ENCODE measurements at places on chromosomes 7 and 10. TPM values are rescaled to one million over a fixed set of nuclear protein-coding genes. Genes with fewer than 3 reads are reported as not detected.

DNA sequence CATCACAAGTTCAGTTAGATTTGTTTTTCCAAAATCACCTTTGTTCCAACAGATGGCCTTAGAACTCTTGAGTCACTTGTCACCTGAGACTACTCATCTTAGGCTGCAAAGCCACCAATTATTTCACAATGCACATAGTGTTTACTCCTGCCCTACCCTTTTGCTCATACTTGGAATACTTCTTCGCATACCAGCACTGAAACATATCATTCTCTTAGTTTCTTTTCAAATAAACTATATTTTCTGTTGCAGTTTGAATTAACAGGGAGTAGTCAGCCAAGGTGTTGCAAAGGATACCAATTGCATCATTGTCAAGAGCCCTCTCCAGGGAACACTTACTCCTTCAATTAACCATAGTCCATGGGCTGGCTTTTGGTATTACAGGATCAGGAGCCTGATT, 71.0 kb downstream of the CASD1 start:
- H3K4me3 ChIP-seq: no peak overlapping the region
- DNase-seq: no peak
- H3K36me3 ChIP-seq: no peaks in the 10 kb centered on the region
- H3K27me3 ChIP-seq: no peaks in the 10 kb centered on the region
- H3K27ac ChIP-seq: no peak overlapping the region
- H3K4me1 ChIP-seq: no peaks in the 10 kb centered on the region

GRM3 gene
- polyA plus RNA-seq: not detected

DNA sequence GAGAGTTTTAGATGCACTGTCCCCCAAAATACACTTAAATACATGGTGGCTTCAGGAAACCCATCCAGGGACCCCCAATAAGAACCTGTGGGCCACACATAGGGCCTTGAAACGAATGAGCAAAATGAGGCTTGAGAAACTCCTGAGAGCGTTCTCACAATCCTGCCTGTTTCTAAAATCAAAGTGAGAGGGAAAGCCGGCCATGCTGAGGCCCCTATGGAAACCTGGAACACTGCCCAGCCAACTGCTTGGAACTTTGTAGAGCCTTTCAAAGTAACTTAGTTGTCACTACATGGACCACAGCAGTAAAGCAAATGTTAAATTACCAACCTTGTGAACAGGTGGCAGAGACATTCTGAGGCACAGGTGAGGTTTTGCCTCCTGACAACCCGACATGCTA, 13.4 kb downstream of the SGMS1 start:
- H3K27ac ChIP-seq: no peak overlapping the region
- H3K4me1 ChIP-seq: peaks cover 5% of the 10 kb centered on the region
- H3K4me3 ChIP-seq: no peak overlapping the region
- DNase-seq: no peak

- DNase-seq: no peak
- H3K36me3 ChIP-seq: no peaks in the 10 kb centered on the region
- no peak overlapping the region for H3K27ac ChIP-seq
- no peak overlapping the region for H3K4me3 ChIP-seq
- no peaks in the 10 kb centered on the region for H3K4me1 ChIP-seq
Measured at GRCh38 chr10:90866050-90866598, 5.7 kb upstream of the RPP30 start.

- H3K4me3 ChIP-seq: no peak overlapping the region
- no peak for DNase-seq
- H3K27me3 ChIP-seq: no peaks in the 10 kb centered on the region
- no peaks in the 10 kb centered on the region for H3K36me3 ChIP-seq
- no peaks in the 10 kb centered on the region for H3K4me1 ChIP-seq
Measured at GRCh38 chr10:71633920-71634319, 85.7 kb downstream of the C10orf105 start.

PPP1R3A gene
- not detected for polyA plus RNA-seq

GRCh38 chr10:89664203-89664602, 19.2 kb upstream of the PANK1 start:
- H3K27ac ChIP-seq: no peak overlapping the region
- no peaks in the 10 kb centered on the region for H3K36me3 ChIP-seq
- peaks cover 1% of the 10 kb centered on the region for H3K4me1 ChIP-seq
- DNase-seq: no peak
- H3K27me3 ChIP-seq: no peaks in the 10 kb centered on the region

GRCh38 chr7:19377611-19378344, 232.6 kb upstream of the FERD3L start:
- no peaks in the 10 kb centered on the region for H3K27me3 ChIP-seq
- no peak for DNase-seq
- no peaks in the 10 kb centered on the region for H3K36me3 ChIP-seq
- no peak overlapping the region for H3K27ac ChIP-seq

GRCh38 chr7:140604760-140605159, 35.9 kb downstream of the DENND2A start:
- no peak for DNase-seq
- no peaks in the 10 kb centered on the region for H3K4me1 ChIP-seq
- H3K36me3 ChIP-seq: no peaks in the 10 kb centered on the region
- no peaks in the 10 kb centered on the region for H3K27me3 ChIP-seq

EN2 gene
- not detected for polyA plus RNA-seq

DNA sequence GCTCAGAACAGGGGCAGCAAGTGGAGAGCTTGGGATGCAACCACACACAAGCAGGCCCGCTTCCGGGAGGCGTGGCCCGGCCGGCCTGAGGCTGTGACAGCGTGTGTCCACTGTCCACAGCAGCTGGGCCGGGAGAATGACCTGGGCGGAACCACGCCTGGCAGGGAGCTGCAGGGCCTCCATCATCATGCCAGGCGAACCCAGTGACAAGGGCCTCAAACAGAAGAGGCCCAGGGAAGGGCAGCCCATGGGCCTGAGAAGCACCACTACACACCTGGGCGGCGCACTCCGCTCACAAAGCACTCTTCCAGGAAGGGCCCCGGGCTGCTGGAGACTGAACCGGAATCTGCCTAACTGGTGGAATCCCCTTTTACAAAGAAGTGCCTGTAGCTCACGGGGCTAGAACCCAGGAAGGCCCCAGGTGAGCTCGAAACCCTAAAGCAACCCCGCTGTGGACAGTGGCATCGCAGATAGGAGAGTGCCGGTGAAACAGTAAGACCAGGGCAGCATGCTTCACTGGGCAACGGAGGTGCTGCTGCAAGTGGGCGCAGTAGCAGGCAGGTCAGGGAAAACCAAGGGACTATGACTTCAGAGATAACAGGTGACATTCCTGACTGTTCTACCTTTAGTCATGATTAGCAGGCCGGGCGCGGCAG, 66.0 kb downstream of the MAD1L1 start:
- DNase-seq: no peak
- H3K4me3 ChIP-seq: no peak overlapping the region
- no peaks in the 10 kb centered on the region for H3K36me3 ChIP-seq
- H3K27ac ChIP-seq: no peak overlapping the region
- no peaks in the 10 kb centered on the region for H3K4me1 ChIP-seq

DNA sequence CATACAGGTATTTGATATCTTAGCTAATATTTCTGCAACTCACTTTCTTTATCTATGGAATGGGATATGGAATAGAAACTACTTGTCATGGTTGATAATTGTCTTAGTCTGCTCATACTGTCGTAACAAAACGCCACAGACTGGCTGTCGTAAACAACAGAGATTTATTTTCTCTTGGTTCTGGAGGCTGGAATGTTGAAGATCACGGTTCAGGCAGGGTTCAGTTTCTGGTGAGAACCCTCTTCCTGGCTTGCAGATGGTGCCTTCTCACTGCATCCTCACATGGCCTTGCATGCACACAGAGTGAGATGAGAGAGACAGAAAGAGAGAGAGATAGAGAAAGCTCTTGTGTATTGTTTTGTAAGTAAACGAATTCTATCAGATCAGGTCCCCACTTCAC, 332.7 kb upstream of the MAGI2 start:
- H3K27me3 ChIP-seq: no peaks in the 10 kb centered on the region
- DNase-seq: no peak
- no peak overlapping the region for H3K4me3 ChIP-seq

DNA sequence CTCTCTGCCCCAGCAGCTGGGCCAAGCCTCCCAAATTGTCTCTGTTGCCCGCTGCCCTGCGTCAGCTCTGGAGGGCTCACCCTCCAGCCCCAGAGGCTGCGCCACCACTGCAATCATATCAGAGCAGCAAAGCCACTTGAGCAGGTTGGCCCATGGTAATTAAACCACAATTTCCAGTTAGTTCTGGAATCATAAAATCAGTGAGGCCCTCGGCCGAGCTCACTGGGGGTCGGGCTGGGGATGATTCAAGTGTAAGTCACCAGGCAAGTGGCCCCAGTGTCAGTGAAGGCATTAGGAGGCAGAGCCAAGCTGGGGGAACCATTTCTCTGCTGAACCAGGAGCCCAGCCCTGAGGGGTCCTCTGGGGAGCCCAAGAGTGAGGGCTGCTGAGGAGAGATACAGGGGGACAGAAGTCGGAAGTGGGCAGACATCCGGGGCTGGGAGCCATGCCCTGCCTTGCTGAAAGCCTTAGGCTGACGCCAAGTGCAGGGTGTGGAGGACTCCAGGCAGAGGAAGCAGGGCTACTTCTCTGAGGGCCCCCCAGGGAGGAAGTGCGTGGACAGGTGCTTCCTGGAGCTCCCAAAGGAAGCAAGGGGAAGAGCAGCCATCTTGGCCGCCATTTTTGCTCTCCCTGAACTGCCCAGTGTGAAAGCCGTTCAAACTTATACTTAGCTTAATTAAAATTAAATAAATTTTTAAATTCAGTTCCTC, 29.5 kb upstream of the SLC29A3 start:
- H3K4me1 ChIP-seq: no peaks in the 10 kb centered on the region
- no peaks in the 10 kb centered on the region for H3K27me3 ChIP-seq
- DNase-seq: no peak
- no peak overlapping the region for H3K27ac ChIP-seq
- no peaks in the 10 kb centered on the region for H3K36me3 ChIP-seq

DNA sequence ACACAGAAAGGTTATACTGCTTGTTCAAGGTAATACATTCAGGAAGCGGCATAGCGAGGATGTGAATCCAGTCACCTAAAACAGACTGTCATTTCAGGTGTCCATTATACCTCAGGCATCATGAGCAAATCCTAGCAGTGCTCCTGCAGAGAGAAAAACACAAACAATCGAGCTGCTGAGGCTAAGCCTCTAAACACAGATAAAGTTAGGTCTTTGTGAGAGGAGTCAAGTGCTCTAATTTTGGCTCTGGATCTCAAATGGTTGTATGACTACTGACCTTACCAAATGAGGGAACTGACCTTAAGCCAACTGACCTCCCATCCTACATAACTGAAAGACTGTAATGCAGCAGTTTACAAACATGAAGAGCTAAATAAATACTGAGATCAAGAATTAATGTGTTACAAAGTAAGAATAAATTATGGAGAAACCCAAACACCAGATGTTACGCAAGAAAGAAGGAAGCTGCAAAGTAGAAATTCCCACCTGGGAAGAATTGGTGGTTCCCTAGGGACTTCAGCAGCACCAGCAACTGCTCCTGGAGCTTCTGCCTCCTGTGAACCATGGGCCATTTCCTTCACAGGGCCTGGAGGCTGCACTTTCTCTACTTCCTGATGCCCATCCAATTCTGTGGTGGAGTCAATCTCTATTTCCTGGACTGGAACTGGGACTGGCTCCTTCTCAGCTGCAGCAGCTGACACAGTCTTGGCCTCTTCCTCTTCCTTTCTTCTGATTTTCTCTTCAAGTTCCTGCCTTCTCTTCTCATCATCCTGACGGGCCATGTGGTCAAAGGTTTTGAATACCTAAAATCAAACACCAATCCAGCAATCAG, 5.8 kb downstream of the NUDCD3 start:
- H3K27ac ChIP-seq: no peak overlapping the region
- peaks cover 2% of the 10 kb centered on the region for H3K4me1 ChIP-seq
- no peak overlapping the region for H3K4me3 ChIP-seq
- no peak for DNase-seq
- H3K36me3 ChIP-seq: peaks cover 6% of the 10 kb centered on the region

DNA sequence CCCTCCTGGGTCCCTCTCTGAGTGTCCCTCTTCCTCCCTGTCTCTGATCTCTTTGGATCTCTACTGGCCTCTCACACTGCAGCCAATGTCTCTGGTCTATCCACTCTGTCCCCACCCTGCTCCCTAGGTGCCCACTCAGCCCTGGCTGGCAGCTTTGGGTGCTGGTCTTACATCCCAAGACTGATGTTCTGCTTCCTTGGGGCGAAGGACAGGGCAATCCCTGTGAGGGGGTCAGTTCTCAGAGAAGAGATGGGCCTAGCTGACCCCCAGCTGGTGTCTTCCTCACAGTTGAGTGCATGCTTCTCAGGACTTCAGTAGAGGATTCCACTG, 51.7 kb upstream of the CAMK2B start:
- no peak for DNase-seq
- no peaks in the 10 kb centered on the region for H3K4me1 ChIP-seq
- H3K36me3 ChIP-seq: no peaks in the 10 kb centered on the region
- H3K4me3 ChIP-seq: no peak overlapping the region
- H3K27me3 ChIP-seq: no peaks in the 10 kb centered on the region

GATA3 gene
- polyA plus RNA-seq: not detected

- no peak overlapping the region for H3K4me3 ChIP-seq
- H3K27ac ChIP-seq: peak overlapping the region; percentile 97
- no peaks in the 10 kb centered on the region for H3K27me3 ChIP-seq
- peaks cover 15% of the 10 kb centered on the region for H3K4me1 ChIP-seq
Measured at GRCh38 chr7:134905375-134905774, 80.9 kb upstream of the AGBL3 start.

DNA sequence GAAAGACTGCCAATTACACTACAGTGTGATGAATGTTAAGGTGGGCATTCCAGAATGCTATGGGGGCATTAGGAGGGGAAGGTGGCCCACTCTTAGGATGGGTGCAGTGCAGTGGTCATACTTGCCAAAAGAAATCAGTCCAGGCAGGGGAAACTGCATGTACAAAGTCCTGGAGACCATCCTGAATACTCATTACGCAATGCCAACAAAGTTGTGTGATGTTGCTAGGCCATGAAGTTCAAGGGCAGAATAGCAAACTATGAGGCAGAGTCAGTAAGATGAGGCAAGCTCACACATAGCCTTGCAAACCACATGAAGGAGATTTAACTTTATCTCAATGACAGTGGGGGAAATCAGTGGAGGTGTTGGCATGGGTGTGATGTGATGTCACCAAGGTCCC, 49.8 kb upstream of the SLC35B4 start:
- no peak overlapping the region for H3K4me3 ChIP-seq
- no peak for DNase-seq
- H3K27ac ChIP-seq: no peak overlapping the region

NRP1 gene
- 19.2 TPM for polyA plus RNA-seq

GRCh38 chr10:71658467-71658745, 61.2 kb downstream of the C10orf105 start:
- H3K36me3 ChIP-seq: no peaks in the 10 kb centered on the region
- DNase-seq: no peak
- H3K27me3 ChIP-seq: no peaks in the 10 kb centered on the region
- no peak overlapping the region for H3K4me3 ChIP-seq
- H3K27ac ChIP-seq: no peak overlapping the region

SLC37A3 gene
- 44.4 TPM for polyA plus RNA-seq
